ENCODE measurements at places on chromosomes 6 and 20. TPM values are rescaled to one million over a fixed set of nuclear protein-coding genes. Genes with fewer than 3 reads are reported as not detected.

The SLC17A3 gene
- total RNA-seq: not detected

DNA sequence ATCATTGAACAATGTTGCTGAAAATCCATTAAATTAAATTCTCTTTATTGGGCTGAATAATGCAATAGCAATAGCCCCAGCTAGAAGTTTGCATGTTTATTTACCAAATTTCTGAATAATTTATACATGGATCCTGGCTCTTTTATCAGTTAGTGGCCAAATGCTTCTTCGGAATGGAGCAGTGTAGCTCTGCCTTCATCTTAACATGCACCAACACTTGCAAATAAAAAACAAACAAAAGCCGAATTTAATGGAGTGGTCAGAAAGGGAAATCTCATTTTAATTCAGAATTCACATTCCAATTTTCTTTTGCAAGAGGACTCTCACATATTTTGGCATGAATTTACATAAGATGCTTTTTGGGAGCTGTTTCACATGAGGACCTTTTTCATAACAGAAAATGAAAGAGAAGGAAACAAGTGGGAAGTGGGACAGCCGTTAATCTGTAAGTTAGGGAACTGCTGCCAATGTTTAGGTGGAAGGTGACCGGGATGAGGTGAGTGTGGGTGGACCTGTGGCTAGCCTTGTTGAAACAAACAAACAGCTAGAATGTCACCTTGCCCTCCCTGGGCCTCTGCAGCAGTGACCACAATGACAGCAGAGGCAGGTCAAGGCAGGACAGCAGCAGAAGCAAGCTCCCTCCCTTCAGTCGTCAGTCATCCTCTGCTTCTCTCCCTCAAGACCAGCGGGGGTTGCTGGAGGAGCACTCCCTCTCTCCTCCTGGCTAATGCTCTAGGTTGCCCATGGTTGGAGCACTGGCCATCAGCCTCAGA, 73.2 kb downstream of the INSM1 start:
- DNase-seq: no peak

DNA sequence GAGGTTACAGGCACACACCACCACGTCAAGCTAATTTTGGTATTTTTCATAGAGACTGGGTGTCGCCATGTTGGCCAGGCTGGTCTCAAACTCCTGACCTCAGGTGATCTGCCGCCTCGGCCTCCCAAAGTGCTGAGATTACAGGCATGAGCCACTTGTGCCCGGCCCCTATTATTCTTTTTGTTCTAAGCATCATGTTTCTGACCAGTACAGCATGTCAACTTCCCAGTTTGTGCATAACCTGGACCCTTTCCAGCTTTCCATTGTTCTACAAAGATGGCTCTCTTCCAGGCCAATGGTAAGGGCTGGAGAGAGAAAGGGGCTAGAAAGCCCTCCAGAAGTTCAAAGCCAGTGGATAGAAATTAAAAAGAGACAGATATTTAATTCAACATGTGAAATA, 91.3 kb upstream of the TNFAIP3 start:
- no peak for DNase-seq

- DNase-seq: no peak
These were observed 15.7 kb upstream of the CD93 start for GRCh38 chr20:23101696-23102406.

- DNase-seq: no peak
These were observed 159.6 kb downstream of the SYNDIG1 start for GRCh38 chr20:24628985-24629384.

Measured in omental fat pad (tissue), 4 donors.